ENCODE measurements at places on chromosomes 2 and 18. TPM values are rescaled to one million over a fixed set of nuclear protein-coding genes. Genes with fewer than 3 reads are reported as not detected.
A peak's percentile ranks its signal among the peaks of the same experiment; 100 is the strongest.

DNA sequence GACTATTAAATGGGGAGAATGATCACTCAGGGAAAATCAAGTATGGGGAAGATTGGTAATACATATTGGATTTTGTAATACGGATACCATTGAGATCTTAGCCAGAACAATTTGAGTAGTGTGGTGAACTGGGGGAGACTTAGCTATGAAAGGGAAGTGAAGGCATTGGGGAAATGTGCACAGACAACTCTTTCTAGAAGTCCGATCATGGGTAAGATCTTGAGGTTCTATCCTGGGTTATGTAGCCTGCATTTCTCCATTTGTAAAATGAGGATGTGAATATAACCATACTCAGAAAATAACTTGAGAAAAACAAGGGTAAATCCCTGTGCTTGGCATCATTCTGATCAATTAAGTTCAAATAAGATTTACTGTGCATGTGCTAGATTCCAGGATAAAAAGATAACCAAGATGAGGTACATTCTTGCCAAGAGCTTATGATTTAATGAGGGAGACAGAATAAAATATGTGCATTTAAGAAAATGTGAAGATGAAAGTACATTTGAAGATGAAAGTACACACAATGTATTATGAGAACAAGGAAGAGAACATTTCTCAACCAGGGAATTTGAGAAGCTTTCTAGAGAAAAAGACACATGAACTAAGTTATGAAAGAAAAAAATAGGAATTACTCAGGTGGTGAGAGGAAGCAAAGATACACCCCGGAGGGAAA is 49.5 kb downstream of the SLC40A1 start:
- no peak for DNase-seq
- H3K36me3 ChIP-seq, result no peaks in the 10 kb centered on the region
- H3K4me3 ChIP-seq, result no peak overlapping the region
- H3K27ac ChIP-seq, result no peak overlapping the region

DNA sequence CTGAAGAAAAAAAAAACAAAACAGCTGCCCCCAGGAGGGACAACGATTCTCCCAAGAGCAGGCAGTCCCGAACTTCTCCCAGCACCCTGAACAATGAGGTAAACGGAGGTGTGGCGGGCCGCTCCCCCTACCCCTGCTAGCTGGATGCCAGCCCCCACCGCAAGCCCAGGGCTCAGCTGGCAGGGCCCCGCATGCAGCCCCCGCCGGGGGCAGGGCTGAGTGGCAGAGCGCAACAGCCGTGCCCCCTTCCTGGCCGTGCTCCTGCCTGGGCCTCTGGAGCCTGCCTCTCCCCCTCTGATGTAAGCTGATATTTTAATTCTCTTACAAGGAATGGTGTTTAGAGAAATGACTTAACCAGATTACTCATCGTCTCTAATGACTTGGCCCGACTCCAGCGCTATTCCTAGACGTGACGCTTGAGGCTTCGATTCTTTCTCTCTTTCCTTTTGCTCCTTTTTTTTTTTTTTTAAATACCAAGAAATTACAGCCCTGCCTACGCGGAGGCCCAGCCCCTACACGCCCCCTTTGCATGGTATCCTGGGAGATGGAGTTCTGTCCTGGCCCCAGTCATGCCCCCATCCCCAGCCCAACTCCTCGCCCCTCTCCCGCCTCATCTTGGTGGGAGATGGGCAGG is 4.6 kb upstream of the ARID5A start:
- H3K4me1 ChIP-seq, result peaks cover 18% of the 10 kb centered on the region
- peak overlapping the region; percentile 68 for H3K27ac ChIP-seq
- DNase-seq, result peak; percentile 85
- H3K4me3 ChIP-seq, result no peak overlapping the region
- no peaks in the 10 kb centered on the region for H3K27me3 ChIP-seq

- no peaks in the 10 kb centered on the region for H3K4me1 ChIP-seq
- no peak for DNase-seq
- H3K36me3 ChIP-seq, result no peaks in the 10 kb centered on the region
- H3K4me3 ChIP-seq, result no peak overlapping the region
- no peaks in the 10 kb centered on the region for H3K27me3 ChIP-seq
- H3K27ac ChIP-seq, result no peak overlapping the region
Observed at GRCh38 chr2:162538967-162539366, 195.0 kb downstream of the GCA start.

CXCR1 gene
- not detected for total RNA-seq

- H3K4me3 ChIP-seq, result no peak overlapping the region
- H3K27ac ChIP-seq, result peak overlapping the region; percentile 31
- no peaks in the 10 kb centered on the region for H3K27me3 ChIP-seq
- no peaks in the 10 kb centered on the region for H3K36me3 ChIP-seq
Observed at GRCh38 chr2:54581326-54582039, 125.4 kb downstream of the SPTBN1 start.

DNA sequence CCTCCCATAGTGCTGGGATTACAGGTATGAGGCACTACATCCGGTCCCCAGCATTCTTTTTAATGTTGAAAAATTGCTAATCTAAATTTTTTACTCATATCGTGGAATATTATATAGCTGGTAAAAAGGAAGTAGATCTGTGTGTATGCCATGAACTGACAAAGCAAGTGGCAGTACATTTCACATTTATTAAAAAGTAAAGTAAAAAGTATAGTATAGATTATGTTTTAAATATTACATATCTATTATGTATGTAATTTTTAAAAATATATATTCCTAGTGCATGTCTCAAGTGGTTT is 25.1 kb downstream of the PLEKHB2 start:
- no peaks in the 10 kb centered on the region for H3K27me3 ChIP-seq
- H3K4me3 ChIP-seq, result no peak overlapping the region
- no peak overlapping the region for H3K27ac ChIP-seq
- peaks cover 27% of the 10 kb centered on the region for H3K36me3 ChIP-seq

- no peaks in the 10 kb centered on the region for H3K36me3 ChIP-seq
- no peaks in the 10 kb centered on the region for H3K27me3 ChIP-seq
- H3K4me1 ChIP-seq, result no peaks in the 10 kb centered on the region
- H3K4me3 ChIP-seq, result no peak overlapping the region
Observed at GRCh38 chr2:144054911-144055310, 465.0 kb downstream of the ZEB2 start.

GRCh38 chr2:147925886-147926285 is 81.1 kb downstream of the ACVR2A start:
- no peaks in the 10 kb centered on the region for H3K27me3 ChIP-seq
- no peak overlapping the region for H3K4me3 ChIP-seq
- H3K36me3 ChIP-seq, result no peaks in the 10 kb centered on the region
- peaks cover 8% of the 10 kb centered on the region for H3K4me1 ChIP-seq
- H3K27ac ChIP-seq, result no peak overlapping the region
- peak; percentile 20 for DNase-seq

DNA sequence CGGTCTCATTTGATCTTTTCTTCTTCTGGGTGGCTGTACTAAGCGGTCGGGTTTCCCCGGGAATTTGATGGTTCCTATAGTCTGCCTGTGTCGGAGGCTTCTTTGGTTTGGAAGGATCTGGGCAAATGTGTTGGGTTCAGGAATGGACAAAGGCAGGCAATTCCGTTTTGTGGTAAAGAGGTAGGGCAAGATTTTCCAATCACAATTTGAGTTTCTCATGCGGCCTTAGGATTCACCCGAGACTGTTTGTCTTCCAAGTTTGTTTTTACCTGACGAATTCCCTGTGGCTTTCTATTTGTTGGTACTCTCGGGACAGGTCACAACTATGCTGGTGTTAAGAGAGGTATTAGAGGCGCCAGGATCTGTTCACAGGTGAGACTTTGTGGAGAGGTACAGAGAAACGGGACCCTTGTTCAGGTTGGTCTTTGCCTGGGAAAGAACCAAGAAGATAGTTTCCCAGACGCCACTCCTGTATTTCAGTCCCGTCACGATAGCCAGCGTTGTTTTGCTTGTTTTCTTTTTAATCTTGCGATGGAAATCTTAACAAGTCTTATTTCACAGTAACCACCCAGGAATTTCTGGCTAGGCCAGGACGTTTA is 3.0 kb downstream of the SP5 start:
- H3K27ac ChIP-seq, result no peak overlapping the region
- no peaks in the 10 kb centered on the region for H3K36me3 ChIP-seq
- H3K4me1 ChIP-seq, result peaks cover 38% of the 10 kb centered on the region
- no peak for DNase-seq
- peaks cover 19% of the 10 kb centered on the region for H3K27me3 ChIP-seq

- H3K4me3 ChIP-seq, result no peak overlapping the region
- no peaks in the 10 kb centered on the region for H3K36me3 ChIP-seq
- peaks cover 6% of the 10 kb centered on the region for H3K4me1 ChIP-seq
- no peaks in the 10 kb centered on the region for H3K27me3 ChIP-seq
Observed at GRCh38 chr18:9329471-9329870, 5.1 kb upstream of the TWSG1 start.

GRCh38 chr2:29329899-29330298 is 214.7 kb downstream of the CLIP4 start:
- H3K36me3 ChIP-seq, result no peaks in the 10 kb centered on the region
- DNase-seq, result no peak
- H3K27me3 ChIP-seq, result no peaks in the 10 kb centered on the region
- H3K27ac ChIP-seq, result no peak overlapping the region
- no peak overlapping the region for H3K4me3 ChIP-seq
- H3K4me1 ChIP-seq, result no peaks in the 10 kb centered on the region

IMPA2 gene
- 446 TPM for total RNA-seq

DNA sequence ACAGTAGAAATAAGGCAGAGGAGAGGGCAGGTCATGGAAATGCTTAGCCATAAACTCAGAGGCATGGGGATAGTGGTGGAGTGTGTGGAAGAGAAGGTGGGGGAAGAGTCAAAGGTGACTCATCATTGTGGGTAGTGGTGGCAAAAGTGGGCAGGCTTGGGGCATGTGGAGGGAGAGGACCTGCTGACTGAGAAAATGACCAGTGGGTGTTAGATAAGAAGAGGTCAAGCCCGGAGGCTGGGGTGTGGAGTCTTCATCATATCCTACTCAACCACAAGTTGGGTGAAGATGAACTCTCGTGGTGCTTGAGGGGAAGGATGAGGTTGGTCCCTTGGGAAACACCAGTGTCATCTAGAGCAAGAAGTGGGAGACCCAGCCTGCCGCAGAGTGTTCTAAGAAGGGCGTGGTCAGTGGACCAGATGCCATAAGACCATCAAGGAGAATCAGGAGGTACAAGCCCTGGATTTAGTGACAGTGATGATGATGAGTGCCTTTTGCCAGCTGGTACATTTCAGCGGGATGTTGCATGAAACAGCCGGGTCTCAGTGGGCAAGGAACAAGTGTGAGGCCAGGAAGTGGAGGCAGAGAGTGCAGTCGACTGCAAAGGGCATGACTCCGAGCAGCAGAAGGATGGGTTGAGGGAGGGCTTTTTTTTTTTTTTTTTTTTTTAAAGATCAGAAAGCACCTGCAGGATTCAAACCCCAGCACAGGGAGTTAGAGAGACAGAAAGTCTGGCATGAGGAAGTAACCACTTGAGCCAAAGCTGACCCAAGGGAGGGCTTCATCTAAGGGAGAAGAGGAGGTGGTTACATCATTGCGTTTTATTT is 122.6 kb upstream of the SPRED2 start:
- no peak overlapping the region for H3K4me3 ChIP-seq
- no peak for DNase-seq
- H3K36me3 ChIP-seq, result no peaks in the 10 kb centered on the region
- no peaks in the 10 kb centered on the region for H3K27me3 ChIP-seq
- no peaks in the 10 kb centered on the region for H3K4me1 ChIP-seq

DNA sequence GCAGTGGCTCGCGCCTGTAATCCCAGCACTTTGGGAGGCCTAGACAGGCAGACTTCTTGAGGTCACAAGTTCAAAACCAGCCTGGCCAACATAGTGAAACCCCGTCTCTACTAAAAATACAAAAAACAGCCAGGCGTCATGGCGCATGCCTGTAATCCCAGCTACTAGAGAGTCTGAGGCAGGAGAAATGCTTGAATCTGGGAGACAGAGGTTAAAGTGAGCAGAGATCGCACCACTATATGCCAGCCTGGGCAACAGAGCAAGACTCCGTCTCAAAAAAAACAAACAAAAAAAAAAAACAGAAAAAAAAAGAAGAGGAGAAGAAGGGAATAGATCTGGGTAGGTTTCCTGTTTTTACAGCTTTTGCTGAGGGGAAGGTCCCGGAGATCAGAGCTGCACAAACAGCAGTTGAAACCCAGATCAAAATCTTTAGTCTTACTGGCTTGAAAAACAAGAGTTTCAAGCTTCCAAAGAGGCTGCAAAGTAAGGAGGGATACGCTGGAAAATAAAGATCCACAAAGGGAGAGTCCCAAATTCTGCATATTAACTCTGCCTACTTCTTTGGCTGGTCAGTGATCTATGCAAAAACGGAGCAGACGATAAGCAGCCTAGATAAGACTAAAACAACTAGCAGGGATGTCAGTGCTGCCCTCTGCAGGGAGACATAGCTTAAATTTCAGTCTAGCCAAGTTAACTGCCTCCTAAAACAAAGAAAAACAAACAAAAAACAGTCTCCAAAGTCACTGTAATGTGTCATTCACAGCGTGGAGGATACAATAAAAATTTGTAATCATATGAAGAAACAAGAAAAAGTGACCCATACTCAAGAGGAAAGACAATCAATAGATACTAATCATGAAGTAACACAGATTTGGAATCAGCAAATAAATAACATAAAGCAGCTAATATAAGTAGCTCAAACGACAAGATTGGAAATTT is 74.1 kb downstream of the TLK1 start:
- no peaks in the 10 kb centered on the region for H3K36me3 ChIP-seq
- peaks cover 28% of the 10 kb centered on the region for H3K4me1 ChIP-seq
- no peaks in the 10 kb centered on the region for H3K27me3 ChIP-seq
- H3K27ac ChIP-seq, result no peak overlapping the region
- DNase-seq, result peak; percentile 46

DNA sequence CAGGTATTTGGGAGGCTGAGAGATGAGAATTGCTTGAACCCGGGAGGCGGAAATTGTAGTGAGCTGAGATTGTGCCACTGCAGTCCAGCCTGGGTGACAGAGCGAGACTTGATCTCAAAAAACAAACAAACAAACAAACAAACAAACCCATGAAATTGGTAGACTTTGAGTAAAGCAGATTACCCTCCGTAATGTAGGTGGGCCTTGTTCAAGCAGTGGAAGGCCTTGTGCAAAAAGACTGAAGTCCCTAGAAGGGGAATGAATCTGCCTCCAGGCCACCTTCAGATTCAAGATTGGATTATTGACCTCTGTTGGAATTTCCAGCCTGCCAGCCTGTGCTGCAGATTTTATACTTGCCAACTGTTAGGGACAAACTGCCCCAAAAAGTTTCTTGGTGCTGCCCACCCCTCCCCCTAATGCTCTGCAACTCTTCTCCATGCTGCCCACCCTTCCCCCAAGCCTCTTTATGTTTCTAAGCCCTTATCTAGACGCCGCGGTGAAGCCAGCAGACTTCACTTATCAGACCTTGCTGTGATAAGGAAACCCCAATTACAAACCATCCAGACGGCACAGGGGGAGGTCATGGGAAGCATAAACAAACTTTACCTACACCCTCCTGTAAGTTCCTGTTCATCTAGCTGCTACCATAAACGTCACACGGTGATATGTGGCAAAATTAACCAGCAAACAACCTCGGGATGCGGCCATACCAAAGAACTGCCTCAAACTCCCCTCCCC is 17.0 kb downstream of the CYP27A1 start:
- peaks cover 7% of the 10 kb centered on the region for H3K4me1 ChIP-seq
- H3K27ac ChIP-seq, result no peak overlapping the region
- no peak for DNase-seq
- H3K36me3 ChIP-seq, result no peaks in the 10 kb centered on the region

IFIH1 gene
- total RNA-seq, result 12.5 TPM

SLC4A5 gene
- total RNA-seq, result 2.3 TPM

All from body of pancreas (tissue), 4 donors.